Right cardiac atrium (tissue), 5 donors: ENCODE measurements at places on chromosomes 6 and 20. TPM values are rescaled to one million over a fixed set of nuclear protein-coding genes. Genes with fewer than 3 reads are reported as not detected.

The TRIM38 gene
- 2.7 TPM for polyA plus RNA-seq

The HSPA1L gene
- 2.0 TPM for polyA plus RNA-seq

The GABRR1 gene
- polyA plus RNA-seq: not detected

The OXT gene
- polyA plus RNA-seq: not detected

The GRM4 gene
- polyA plus RNA-seq: not detected

The ERGIC3 gene
- polyA plus RNA-seq: 83.7 TPM

The CALHM4 gene
- polyA plus RNA-seq: 0.20 TPM

The KHDC1L gene
- not detected for polyA plus RNA-seq

The TRAPPC3L gene
- polyA plus RNA-seq: 0.18 TPM

The FOXF2 gene
- polyA plus RNA-seq: 0.43 TPM

The GRM1 gene
- 0.02 TPM for polyA plus RNA-seq

The ADGB gene
- not detected for polyA plus RNA-seq

The NAA20 gene
- 82.9 TPM for polyA plus RNA-seq

The TP53TG5 gene
- polyA plus RNA-seq: 0.95 TPM

The PTGIS gene
- 19.9 TPM for polyA plus RNA-seq

The TENT5A gene
- polyA plus RNA-seq: 14.6 TPM

The EYA2 gene
- polyA plus RNA-seq: 2.7 TPM

The CARMIL1 gene
- 9.5 TPM for polyA plus RNA-seq

The ULBP1 gene
- 0.20 TPM for polyA plus RNA-seq

The ZMYND8 gene
- polyA plus RNA-seq: 10.0 TPM

The LY6G6C gene
- polyA plus RNA-seq: 0.18 TPM

The EPPIN gene
- polyA plus RNA-seq: not detected

The SGK2 gene
- 3.6 TPM for polyA plus RNA-seq

The NKAPL gene
- polyA plus RNA-seq: 5.5 TPM

The THEMIS gene
- polyA plus RNA-seq: not detected

The CRISP3 gene
- polyA plus RNA-seq: not detected

The SLC17A3 gene
- polyA plus RNA-seq: not detected

The GPRC6A gene
- not detected for polyA plus RNA-seq

The SMLR1 gene
- polyA plus RNA-seq: not detected

The LST1 gene
- polyA plus RNA-seq: 7.8 TPM

The ZBTB46 gene
- 6.7 TPM for polyA plus RNA-seq

The CST2 gene
- not detected for polyA plus RNA-seq

The TMEM14C gene
- polyA plus RNA-seq: 174 TPM

The PHACTR3 gene
- 14.5 TPM for polyA plus RNA-seq

The LTA gene
- 0.07 TPM for polyA plus RNA-seq

The EYS gene
- polyA plus RNA-seq: 0.02 TPM

The PIM1 gene
- polyA plus RNA-seq: 44.2 TPM

The PPP1R14C gene
- 92.8 TPM for polyA plus RNA-seq

The ULBP3 gene
- 0.43 TPM for polyA plus RNA-seq

The RAET1E gene
- polyA plus RNA-seq: 0.41 TPM

The ADGRF5 gene
- polyA plus RNA-seq: 23.9 TPM

The DDX43 gene
- 0.16 TPM for polyA plus RNA-seq

The EPHA7 gene
- polyA plus RNA-seq: 6.6 TPM

The RIN2 gene
- polyA plus RNA-seq: 16.8 TPM

The LY6G5C gene
- 5.0 TPM for polyA plus RNA-seq

The CENPW gene
- polyA plus RNA-seq: 0.97 TPM

The NCOA6 gene
- 26.5 TPM for polyA plus RNA-seq

The HLA-DQA2 gene
- not detected for polyA plus RNA-seq

The MOG gene
- 4.8 TPM for polyA plus RNA-seq

The OPRL1 gene
- 0.81 TPM for polyA plus RNA-seq

The ANKEF1 gene
- polyA plus RNA-seq: 0.75 TPM

The PNLDC1 gene
- polyA plus RNA-seq: 0.43 TPM

The OR2H2 gene
- not detected for polyA plus RNA-seq

The RGS19 gene
- 5.8 TPM for polyA plus RNA-seq

The LTB gene
- polyA plus RNA-seq: 0.61 TPM

The HLA-DMA gene
- polyA plus RNA-seq: 20.9 TPM

The FAM217A gene
- polyA plus RNA-seq: not detected

The CPNE5 gene
- 27.5 TPM for polyA plus RNA-seq

The PTCRA gene
- not detected for polyA plus RNA-seq
